ENCODE measurements at places on chromosomes 1 and 21.

DNA sequence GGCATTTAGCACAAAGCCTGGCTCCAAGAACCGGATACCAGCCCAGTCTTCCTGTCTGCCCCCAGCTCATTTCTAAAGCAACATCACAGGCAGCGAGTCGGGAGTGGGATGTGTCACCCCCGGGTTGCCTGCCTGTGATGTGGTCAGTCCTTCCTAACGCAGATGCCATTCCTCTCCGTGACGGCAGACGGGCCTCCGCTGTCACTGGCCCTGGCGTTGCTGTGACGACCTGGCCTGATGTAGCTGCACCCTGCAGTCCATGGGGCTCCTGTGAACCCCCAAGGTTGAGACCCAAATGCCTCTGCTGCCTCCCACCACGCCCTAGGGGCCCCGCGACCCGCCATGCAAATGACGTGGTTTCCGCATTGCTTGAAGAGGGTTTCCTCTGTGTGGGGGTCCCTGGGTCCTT is 12.3 kb downstream of the TNFRSF1B start:
- DNase-seq = peak; percentile 80

DNA sequence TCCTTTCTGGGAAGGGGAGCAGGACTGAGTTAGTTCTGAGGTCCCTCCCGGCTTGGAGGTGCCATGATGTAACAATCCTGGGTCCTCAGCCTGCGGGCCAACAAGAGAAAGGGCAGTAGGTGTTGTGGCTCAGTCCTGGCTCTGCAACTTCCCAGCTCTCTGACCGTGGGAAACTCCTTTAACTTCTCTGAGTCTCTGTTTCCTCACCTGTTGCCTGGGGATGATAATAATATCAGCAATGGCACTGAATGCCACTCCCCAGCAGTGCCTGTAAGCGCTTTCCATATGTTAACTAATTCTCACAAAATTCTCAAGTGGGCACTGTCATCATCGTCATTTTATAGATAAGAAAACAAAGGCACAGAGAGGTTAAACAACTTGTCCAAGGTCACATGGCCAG is 2.3 kb downstream of the PADI3 start:
- no peak for DNase-seq

GRCh38 chr1:174724219-174724618 is 275.5 kb upstream of the CACYBP start:
- no peak for DNase-seq

DNA sequence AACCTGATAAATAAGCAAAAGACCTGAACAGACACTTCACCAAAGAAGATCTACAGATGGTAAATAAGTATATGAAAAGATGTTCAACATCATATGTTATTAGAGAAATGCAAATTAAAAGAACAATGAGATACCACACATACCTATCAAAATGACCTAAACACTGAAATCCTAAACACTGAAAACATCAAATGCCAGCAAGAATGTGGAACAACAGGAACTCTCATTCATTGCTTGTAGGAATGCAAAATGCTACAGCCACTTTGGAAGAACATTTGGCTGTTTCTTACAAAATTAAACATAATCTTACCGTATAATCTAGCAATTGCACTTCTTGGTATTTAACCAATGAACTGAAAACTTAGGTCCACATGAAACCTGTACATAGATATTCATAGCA is 14.9 kb upstream of the PIGK start:
- DNase-seq = no peak

- peak; percentile 44 for DNase-seq
Observed at GRCh38 chr1:61588736-61589672, 135.9 kb downstream of the TM2D1 start.

- DNase-seq = no peak
Observed at GRCh38 chr1:213186168-213186567, 135.1 kb downstream of the RPS6KC1 start.

- peak; percentile 15 for DNase-seq
Observed at GRCh38 chr1:117060441-117061317, 553 bp downstream of the TTF2 start.

GRCh38 chr21:39781331-39781730 is 36.3 kb downstream of the IGSF5 start:
- no peak for DNase-seq

DNA sequence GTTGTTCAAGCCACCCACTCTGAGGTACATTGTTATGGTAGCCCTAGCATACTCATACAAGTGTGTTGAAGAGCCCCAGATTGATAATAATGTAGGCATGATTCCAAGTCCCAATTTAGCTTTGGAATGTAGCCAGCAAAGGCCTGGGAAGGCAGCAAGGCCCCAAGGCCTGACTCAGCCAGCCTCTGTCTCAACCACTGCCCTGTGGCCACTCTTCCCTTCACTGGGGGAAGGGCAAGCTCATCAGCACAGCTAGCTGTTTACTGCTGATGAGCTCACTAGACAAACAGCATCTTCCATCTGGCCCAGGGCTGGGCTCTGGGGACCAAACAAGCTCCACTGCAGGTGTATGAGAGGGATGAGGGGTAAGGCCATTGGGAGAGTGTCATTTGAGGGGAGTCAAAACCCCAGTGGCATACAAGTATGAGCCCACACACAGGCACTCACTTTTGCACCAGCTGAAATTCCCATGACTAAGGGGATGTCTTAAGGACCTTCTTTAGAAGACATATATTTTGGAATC is 2.2 kb upstream of the IRF6 start:
- no peak for DNase-seq

GRCh38 chr1:18603212-18603852 is 27.3 kb upstream of the PAX7 start:
- DNase-seq = no peak

- DNase-seq = peak; percentile 15
Observed at GRCh38 chr21:42654179-42654912, 925 bp downstream of the PDE9A start.

Data from CD4-positive, alpha-beta T cell treated with Interleukin-6 at 100 ng/mL for 8 hours (primary cell).